Myocyte (in vitro differentiated cells): ENCODE measurements at places on chromosomes 7 and 10. TPM values are rescaled to one million over a fixed set of nuclear protein-coding genes. Genes with fewer than 3 reads are reported as not detected.

GRCh38 chr7:111076205-111076604, 14.7 kb upstream of the LRRN3 start:
- no peak for DNase-seq

Gene IDI2
- not detected in 2 replicates for total RNA-seq

GRCh38 chr7:124697746-124698145, 67.8 kb downstream of the GPR37 start:
- DNase-seq: no peak

DNA sequence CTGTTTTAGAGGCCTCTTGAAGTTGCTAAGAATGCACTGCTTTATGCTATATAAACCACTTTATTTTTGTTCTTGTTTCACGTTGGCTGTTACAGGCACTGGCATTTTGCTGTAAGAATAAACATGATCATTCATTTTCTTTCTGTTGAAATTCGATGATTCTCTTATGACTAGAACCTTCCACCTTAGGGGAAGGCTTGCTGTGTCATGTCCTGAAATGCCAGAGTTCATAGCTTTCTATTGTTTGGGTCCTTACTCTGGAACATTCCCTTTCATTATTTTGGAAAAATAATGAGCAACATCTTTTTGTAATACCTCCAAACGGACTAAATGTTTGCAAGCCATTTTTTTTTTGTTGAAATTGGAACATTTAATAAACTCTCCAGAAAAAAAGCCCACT, 495.1 kb upstream of the POT1 start:
- DNase-seq: no peak

- DNase-seq: no peak
These were observed 108.7 kb downstream of the PHTF2 start for GRCh38 chr7:77907281-77907680.

Gene GARS1
- total RNA-seq: 102 and 140 TPM in 2 replicates

- peak; percentile 89 for DNase-seq
These were observed 135.5 kb upstream of the FRMD4A start for GRCh38 chr10:14466257-14466656.

Gene LYZL2
- total RNA-seq: not detected in 2 replicates

GRCh38 chr7:75715864-75716263, 22.9 kb downstream of the HIP1 start:
- peak; percentile 40 for DNase-seq

Gene MGAM2
- total RNA-seq: not detected in 2 replicates
